Stimulated activated CD8-positive, alpha-beta memory T cell treated with anti-CD3 and anti-CD28 coated beads, Interleukin-4, amount 100 ng/mL, for 1 hour (primary cell): ENCODE measurements at places on chromosomes 2 and 18.

DNA sequence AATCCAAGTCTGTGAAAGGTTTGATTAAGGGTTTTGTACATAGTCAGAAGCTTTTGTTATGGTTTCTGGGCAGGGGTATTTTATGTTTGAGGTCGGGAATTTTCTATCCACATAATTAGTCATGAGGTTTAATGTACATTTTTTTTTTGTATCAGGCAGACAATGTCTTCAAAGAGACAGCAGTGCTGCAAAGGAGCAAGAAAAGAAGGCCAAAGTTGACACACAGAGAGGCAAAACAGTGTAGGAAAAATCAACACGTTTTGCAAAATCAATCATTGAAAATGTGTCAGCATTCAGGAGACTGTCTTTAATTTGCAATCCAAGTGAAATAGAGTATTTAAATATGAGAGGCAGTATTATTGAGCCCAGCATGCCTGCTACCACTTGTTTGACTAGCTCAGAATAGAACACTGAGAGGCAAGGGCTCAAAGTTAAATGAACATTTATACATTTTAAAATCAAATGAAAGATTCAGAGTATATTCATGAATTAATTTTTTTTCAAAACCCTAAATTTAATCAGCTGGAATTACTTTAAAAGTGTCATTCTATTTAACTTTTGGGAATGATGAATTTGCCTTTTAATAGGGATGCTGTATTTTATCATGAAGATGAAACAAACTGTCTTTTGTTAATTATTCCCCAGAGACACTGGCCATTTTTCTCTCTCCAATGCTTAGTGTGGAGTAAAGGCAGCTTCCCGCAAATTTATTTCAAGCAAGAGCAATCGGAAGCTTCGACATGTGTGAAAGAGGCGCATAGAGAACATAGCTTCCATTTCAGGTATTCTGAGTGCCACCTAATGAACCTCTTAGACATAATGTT, 11.3 kb downstream of the VRK2 start:
- no peak for DNase-seq

DNA sequence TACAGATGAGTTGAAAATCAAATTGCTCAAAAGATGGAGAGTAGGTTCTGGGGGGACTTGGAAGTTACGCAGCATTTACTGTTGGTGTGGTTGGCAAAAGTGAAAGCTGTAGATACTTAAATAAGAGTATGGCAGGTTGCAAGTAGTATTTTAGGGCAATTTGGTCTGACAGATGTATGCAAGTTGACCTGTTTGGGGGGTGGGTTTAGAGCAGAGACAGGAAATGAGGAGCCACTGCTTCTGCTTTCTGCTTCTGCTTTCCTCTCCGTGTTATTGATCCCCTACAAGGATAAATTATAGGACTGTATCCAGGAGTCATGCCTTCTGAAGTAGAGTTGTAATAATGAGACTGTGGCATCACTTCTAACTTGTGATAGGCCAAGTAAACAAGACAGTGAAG, 71.2 kb downstream of the EPAS1 start:
- DNase-seq: no peak

DNA sequence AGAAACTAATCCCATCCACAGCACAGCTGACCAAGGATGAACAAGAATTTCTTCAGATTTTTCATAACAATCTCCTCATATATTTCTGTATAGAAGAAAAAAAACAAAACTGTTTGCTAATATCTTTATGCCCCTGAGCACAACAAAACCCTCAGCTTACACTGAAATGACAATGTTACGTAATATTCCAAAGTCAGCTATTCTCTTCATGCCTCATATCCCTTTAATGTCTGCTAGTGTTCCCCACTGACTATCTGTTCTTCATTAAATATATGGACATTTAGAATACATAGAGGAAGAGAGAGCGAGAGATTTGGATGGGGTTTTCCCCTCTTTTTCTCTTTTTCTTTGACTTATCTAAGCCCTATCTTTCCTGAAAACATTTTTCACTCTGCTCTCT, 87.9 kb upstream of the GULP1 start:
- no peak for DNase-seq

GRCh38 chr18:45155526-45155925, 459.8 kb upstream of the SLC14A2 start:
- no peak for DNase-seq

DNA sequence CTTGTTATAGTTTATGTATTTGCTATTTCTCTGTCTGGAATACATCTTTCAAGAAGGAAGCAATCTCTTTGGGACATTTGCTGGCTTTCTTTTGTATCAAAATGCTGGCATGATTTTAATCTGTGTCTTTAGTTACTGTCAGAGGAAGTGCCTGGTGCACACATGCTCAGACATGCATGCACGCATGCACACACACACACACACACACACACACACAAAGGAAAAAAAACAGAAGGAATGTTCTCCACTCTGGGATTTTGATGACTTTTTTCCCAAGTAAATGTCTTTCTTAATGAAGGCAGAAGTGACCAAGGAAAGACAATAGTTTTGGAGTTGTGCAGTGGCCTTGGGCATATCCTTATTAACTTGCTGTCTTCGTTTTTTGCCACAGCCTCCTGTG, 6.7 kb downstream of the GNAL start:
- DNase-seq: no peak

DNA sequence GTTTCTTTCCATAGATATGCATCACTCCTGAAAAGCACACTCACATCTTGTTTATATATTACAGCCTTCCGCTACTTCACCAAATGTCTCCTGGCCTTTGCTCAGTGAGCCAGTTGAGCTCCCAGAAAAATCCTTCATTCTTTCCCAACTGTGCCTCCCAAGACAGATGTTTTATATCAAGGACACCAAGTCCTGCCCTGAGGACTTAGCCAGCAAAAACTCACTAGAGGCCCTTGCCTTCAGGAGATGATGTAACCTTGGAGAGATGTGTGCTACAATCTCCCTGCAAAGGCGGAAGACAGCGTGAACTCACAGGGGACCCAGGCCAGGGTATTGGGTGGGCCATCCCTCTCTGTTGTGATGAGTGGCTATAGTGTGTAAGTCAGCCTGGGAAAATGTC, 86.1 kb upstream of the CTAGE1 start:
- no peak for DNase-seq

DNA sequence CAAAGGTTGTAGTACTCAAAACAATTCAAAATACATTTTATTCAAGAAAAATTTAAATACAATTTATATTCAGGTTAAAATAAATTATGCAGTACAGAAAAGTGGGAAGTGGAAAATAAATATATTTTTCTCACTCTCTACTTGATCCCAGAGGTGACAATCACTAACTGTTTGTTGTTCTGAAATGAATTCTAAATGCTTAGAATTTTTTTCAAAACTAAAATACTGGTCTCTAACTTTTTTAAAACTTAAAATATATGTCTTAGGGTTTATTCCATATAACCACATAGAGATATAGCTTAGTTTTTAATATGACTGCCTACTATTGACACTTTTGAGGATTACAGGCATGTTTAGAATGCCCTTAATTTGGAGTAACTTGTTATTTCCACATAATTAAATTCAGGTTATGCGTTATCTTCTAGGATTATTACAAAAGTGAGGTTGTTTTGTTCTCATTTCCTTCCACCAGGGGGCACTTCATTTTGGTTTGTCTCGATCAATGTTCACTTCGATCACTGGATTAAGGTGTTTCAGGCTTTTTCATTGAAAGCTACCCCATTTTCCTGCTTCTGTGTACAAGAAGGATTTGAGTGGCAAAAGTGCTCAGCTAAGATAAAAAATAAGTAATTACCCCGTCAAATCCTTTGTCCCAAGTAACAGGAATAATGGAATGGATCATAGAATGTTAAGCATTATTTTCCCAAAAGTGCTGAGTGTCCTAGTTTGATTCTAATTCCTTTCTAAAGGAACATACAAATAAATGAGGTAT, 27.1 kb upstream of the TFPI start:
- no peak for DNase-seq

GRCh38 chr2:101282980-101283379, 25.5 kb downstream of the RNF149 start:
- DNase-seq: no peak

- DNase-seq: no peak
Measured at GRCh38 chr2:43210467-43211303, 15.7 kb downstream of the ZFP36L2 start.

DNA sequence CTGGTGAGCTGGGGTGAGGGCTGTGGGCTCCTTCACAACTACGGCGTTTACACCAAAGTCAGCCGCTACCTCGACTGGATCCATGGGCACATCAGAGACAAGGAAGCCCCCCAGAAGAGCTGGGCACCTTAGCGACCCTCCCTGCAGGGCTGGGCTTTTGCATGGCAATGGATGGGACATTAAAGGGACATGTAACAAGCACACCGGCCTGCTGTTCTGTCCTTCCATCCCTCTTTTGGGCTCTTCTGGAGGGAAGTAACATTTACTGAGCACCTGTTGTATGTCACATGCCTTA, 10.5 kb downstream of the PROC start:
- no peak for DNase-seq

GRCh38 chr2:26011990-26012856, 21.7 kb upstream of the RAB10 start:
- no peak for DNase-seq

- DNase-seq: no peak
Measured at GRCh38 chr2:10889651-10890215, 22.0 kb upstream of the KCNF1 start.

DNA sequence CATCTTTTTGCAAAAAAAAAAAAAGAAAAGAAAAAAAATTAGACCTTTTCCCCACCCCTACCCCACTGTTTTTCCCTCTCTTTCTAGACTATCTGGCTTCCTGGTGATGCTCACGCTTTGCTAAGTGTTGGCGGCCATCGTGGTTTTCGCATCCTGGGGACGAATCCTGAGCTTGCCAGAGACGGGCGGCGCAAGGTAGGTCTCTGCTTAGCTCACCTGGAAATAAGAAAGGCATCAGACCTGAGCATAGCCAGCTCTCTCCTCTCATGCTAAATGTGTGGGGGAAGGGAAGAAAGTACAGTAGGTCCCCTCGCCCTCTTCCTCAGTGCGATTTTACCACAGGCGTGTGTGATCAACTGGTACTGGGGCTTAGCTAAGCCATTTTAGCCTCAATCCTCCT, 90.5 kb downstream of the KLHL29 start:
- no peak for DNase-seq

- DNase-seq: no peak
Measured at GRCh38 chr2:44290261-44290660, 15.0 kb downstream of the SLC3A1 start.

DNA sequence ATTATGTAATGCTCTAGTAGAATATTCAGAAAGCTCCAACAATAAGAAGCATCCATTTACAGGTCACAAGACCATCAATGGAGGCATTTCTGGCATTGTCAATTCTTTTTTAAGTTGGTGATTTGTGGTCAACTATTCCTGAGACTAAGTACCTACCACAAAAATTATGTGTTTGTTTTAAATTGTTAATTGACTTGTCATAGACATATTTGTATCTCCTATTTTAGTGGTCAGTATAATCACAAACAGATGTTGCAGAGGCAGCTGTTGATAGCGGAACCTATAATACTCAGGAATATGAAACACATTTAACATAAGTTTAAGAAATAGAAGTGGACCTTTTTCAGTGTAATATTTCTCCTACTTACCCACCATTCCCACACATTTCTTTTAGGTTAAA, 430.1 kb downstream of the CCDC85A start:
- DNase-seq: no peak

DNA sequence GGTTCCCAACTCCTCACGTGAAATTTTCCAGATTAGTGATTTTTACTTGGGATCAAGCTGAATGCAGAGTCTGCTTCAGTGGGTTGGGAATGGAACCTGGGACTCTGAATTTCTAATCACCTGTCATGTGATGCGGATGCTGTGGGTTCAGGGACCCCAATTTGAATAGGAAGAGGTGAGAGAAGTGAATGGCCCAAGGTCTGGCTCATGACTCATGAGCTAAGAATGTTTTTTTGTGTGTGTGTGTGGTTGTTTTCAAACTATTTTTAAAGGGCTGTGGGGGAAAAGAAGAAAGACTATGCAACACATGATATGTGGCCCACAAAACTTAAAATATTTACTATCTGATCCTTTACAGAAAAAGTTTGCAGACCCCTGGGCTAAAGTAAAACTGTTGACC, 108.5 kb upstream of the CYRIA start:
- no peak for DNase-seq

- no peak for DNase-seq
Measured at GRCh38 chr2:40401896-40402295, 50.0 kb downstream of the SLC8A1 start.

DNA sequence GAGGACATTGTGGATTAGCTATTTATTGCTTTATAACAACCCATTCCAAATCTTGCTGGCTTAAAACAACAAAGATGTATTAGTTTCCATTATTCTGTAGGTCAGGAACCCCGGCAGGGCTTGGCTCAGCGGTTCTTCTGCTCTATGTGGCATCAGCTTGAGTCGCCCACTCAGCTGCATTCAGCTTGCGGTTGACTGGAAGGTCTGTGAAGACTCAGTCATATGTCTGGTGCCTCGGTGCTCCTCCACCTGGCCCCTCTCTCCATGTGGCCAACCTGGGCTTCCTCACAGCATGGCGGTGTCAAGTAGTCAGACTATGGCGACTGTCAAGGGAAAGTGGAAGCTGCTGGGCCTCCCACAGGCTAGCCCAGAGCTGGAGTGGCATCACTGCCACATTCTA, 48.6 kb downstream of the EMILIN2 start:
- DNase-seq: no peak

DNA sequence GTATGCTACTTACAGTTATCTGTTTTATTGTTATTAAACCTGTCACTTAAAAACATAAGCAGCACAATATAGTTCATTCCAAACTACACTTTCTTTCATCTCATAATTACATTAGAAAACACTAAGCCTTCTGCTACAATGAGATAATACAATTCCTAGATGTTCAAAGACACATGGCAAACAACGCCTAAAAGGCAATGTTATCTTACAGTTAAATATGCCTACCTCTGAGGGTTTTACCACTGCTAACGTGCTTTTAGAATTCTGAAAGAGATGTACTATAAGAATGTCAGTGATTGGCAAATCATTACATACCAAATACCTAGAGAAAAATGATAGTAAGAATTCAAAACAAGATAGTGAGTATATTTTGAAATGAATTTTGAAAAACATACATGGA, 46.8 kb upstream of the SPOPL start:
- no peak for DNase-seq

DNA sequence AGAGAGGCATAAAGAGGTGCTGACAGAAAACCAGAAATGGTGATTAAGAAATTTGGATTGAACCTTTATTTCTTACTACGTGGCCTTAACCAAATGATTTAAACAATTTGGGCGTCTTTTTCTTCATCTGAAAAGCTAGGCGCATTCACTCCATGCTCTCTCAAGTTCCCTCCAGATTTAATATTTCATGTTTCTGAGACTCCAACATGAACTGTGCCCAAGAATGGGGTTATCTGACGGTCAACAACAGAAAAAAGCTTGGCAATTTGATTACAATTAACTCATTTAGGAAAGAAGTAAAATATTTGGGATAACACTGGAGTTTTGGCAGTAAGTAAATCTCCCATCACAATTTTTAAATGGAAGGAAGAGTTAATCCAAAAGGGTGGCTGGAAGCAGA, 345.4 kb downstream of the ARHGAP15 start:
- no peak for DNase-seq

GRCh38 chr2:54471221-54471711, 15.1 kb downstream of the SPTBN1 start:
- no peak for DNase-seq
